ENCODE measurements at places on chromosomes 4 and X.

DNA sequence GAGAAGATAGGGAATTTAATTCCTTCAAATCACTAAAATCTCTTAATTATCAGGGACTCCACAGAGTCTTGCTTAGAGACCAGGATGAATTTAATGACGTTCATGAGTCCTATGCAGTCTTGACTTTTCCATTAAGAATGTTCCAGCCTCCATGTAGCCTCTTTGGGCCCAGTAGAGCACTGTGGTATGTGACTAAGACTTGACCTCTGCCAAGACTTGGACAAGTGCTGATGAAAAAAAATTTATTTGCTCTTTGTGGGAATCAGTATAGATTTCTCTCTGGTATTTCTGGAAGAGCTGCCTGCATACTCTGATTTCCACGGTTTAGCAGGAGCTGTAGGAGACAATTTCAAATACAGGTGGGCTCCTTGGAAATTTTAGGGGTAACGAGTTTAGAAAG is 40.6 kb downstream of the CHRDL1 start:
- no peak for DNase-seq

DNA sequence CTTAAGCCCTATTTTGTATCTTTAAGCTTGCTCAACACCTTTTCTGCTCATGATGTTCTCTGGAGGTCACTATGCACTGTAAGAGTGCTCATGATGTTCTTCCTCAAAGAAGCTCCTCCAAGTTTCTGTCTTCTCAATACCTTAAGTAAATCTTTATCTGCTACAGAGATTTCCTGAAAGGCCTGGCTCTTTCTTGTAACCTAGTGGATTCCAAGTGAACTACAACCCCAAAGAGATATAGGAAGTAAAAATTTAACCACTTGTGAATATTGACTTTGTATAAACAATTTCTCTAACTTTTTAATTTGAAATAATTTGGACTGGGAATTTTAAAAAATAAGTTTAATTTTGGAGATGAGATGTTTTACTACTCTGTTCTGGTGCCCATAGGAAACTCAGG is 39.3 kb upstream of the XK start:
- DNase-seq, result no peak

DNA sequence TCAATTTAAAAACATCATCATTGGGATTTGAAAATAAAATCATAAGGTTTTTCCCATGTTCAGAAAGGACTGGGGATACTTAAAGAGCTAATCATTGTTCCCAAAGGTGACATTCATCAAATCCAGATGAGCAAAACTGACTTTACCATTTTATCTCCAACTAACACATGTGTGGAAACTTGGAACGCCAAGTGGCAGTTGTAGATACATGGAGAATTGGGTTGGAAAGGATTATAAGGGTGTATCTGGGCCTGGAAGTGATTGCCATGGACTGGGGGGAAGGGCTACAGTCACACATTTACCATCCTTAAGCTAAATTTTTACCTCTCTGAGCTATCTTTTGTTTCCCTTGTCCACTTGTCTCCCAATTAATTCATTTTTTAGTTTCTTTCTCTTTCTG is 203.4 kb downstream of the SLC39A8 start:
- no peak for DNase-seq

- no peak for DNase-seq
Measured at GRCh38 chr4:183447646-183448045, 3.2 kb downstream of the CDKN2AIP start.

- no peak for DNase-seq
Measured at GRCh38 chrX:19563746-19564145, 48.4 kb upstream of the MAP3K15 start.

- no peak for DNase-seq
Measured at GRCh38 chrX:68896581-68896980, 67.8 kb downstream of the EFNB1 start.

DNA sequence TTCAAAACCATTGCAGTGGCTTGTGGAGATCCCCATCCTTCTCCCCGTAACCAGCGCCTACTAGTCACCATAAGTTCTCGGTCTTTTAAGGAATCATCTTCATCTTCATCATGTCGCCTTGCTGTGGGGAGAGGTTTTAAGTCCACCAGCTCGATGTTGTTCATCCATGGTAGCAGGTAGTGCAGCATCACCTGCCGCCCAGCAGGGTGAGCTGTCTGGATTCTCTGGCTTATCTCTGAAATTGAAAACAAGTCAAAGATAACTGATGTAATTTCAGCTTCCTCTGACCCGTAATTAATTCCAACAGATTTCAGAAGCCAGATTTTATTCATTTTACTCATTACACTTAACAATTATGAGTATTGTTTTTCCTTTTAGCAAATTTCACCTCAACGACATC is 67.4 kb downstream of the ZAR1 start:
- no peak for DNase-seq

- DNase-seq, result no peak
Measured at GRCh38 chrX:82127228-82128123, 925.6 kb downstream of the SH3BGRL start.

GRCh38 chrX:30713061-30713525 is 59.9 kb downstream of the GK start:
- peak; percentile 1 for DNase-seq

- DNase-seq, result no peak
Measured at GRCh38 chr4:113293674-113294073, 244.2 kb downstream of the ANK2 start.

GRCh38 chr4:156779774-156780173 is 191.8 kb downstream of the PDGFC start:
- DNase-seq, result no peak

GRCh38 chr4:14615671-14616070 is 386.6 kb upstream of the CPEB2 start:
- no peak for DNase-seq

DNA sequence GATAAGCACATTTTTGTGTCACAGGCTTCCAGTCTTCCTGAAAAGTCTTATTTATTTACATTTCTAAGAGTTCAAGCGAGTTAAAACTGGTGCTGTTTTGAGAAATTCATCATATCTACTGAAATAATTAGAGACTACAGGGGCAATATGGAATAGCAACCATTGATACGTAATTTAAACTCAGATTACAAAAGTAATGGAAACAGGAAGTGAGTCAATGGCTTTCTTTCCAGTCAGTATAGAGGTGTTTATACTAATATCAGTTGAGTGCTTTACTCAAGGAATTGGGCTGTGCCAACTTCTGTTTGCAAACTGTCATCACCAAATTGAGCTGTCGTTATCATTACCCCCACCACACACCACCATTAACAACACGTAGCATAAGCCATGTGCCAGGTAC is 222.7 kb downstream of the COL25A1 start:
- no peak for DNase-seq

DNA sequence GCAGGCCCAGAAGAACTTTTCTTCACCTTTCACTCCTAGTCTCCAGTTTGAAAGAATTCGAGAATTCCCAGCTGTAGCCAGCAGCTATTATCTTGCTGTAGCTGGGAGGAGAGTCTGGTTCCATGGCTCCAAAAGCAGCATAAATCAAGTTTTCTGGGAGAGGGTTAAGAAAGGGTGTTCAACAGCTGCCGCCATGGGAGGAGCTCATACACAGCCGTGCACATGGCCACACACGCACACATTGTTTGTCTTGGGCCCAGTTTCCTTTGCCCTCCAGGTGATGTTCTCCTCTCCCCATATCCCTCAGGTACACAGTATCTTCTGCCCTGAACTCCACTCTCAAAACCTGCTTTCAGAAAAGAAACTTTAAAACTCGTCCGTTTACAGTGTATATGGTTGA is 4.1 kb upstream of the GPC3 start:
- DNase-seq, result no peak

- no peak for DNase-seq
Measured at GRCh38 chr4:182231496-182231895, 11.7 kb upstream of the TENM3 start.

GRCh38 chr4:80074651-80075050 is 1.6 kb upstream of the ANTXR2 start:
- DNase-seq, result no peak

- DNase-seq, result no peak
Measured at GRCh38 chr4:99389606-99390005, 37.1 kb upstream of the ADH1C start.

GRCh38 chr4:20268028-20268427 is 16.3 kb downstream of the SLIT2 start:
- no peak for DNase-seq

DNA sequence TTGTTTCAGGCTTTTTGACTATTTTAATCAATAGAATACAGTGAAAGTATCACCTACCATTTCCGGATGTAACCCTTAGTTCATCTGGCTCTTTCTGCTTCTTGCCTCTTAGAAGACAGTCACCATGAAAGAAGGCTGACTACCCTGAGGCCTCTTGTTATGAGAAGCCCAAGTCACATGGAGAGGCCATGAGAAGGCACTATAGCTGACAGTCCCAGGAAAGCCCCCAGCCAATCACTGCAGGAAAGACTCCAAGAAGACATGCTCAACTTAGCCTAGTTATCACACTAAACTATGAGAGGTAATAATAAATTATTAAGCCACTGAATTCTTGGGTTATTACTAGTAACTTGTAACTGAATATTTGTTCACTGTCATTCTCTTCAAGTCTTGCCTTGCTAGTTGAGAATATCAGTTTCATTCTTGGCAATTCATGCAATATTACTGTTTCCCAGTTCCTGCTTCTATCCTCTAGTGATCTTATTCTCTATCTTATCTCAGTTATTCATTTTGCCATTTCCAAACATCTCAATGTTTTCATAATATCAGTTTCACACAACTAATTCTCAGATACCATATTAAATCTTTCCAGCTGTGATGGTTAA is 57.1 kb upstream of the GUCY1A1 start:
- DNase-seq, result no peak

DNA sequence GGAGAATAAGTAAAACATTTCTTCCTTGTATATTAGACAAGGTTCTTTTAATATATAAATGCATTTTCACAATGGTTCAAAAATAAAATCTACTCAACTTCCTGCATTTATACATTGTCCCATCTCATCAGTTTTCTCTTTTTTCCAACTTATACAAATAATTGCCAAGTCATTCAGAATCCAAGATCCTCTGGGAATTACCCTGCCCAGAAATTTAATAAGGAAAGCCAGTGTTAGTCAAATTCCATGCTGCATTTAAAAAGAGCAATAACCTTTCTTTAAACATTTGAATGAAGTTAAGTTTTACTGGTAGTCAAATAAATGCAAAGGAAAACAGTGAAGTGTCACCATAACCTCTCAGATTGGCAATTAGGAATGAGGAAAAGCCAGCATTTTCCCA is 357.9 kb downstream of the PPP3CA start:
- no peak for DNase-seq

GRCh38 chr4:55118397-55118796 is 7.0 kb downstream of the KDR start:
- DNase-seq, result no peak

- no peak for DNase-seq
Measured at GRCh38 chrX:33725535-33726210, 406.4 kb downstream of the FAM47A start.

GRCh38 chr4:125961626-125962025 is 646.9 kb downstream of the FAT4 start:
- no peak for DNase-seq

GRCh38 chr4:64271601-64272081 is 137.6 kb downstream of the TECRL start:
- peak; percentile 31 for DNase-seq

GRCh38 chr4:10730590-10730989 is 46.0 kb upstream of the CLNK start:
- no peak for DNase-seq

- DNase-seq, result no peak
Measured at GRCh38 chr4:147335183-147335582, 145.7 kb upstream of the EDNRA start.

GRCh38 chr4:30605616-30606190 is 114.5 kb upstream of the PCDH7 start:
- DNase-seq, result no peak

DNA sequence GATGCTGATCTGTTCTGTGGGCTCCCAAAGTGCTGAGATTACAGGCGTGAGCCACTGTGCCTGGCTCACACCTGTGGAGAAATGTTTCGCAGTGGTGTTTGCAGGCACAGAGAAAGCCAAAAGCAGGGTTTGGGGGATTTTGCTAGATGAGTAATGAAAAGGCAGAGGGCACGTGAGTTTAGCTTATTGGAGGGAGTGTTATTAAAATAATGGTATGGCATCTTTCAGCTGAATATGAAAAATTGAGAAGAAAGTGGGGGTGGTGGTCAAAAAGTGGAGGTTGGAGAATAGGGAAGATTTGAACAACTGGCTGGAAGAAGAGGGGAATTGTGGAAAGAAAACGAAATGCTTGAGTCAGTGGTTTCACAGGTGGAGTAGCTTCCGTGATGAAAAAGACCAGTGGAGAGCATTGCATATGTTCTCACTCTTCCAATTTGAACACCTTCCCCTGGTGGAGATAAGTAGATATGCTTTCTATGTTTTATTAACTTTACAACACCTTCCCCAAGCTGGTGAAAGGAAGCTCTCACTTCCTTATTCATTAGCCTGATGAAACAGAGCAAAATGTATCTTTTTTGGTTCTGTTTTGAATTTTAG is 1.1 kb upstream of the CHST7 start:
- no peak for DNase-seq

DNA sequence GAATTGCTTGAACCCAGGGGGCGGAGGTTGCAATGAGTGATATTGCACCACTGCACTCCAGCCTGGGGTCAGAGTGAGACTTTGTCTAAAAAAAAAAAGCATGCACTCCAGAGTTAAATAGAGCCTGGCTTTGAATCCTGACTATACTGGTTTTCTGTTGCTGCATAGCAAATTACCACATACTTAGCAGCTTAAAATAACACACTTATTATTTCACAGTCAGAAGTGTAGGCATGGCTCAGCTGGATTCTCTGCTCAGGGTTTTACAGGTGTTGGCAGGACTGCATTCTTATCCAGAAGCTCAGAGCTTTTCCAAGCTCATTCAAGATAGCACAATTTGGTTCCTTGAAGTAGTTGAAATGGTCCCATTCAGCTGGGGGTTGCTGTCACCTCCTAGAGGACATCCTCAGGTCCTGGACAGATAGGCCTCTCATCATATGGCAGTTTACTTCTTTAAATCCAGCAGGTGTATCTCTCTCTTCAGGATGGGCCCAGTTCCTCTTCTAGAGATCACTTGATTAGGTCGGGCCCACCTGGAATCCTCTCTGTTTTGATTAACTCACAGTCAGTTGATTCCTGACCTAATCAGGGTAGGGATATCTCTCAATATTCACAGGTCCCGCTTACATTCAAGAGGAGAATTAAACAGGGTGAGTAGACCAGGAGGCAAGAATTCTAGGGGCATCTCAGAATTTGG is 26.8 kb downstream of the DOCK11 start:
- no peak for DNase-seq

DNA sequence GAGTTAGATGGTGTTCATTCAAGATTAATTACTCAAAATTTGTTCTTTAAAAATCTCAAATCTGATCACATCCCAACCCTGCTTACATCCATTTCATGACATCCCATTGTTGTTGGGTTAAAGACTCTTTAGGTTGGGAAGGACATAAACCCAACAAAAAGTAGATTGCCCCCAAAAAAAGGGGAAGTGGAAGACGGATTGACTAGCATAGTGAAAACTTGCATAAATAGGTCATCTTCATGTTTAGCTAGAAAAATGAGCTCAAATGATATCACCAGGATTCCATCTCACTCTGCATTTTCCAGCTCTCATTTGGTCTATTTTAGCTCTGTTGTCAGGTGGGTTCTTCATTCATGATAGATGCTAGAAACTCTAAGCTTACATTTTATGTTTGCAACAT is 18.5 kb upstream of the TET2 start:
- DNase-seq, result no peak

All from epithelial cell of proximal tubule (primary cell).